ENCODE measurements at places on chromosomes 5 and 9.

DNA sequence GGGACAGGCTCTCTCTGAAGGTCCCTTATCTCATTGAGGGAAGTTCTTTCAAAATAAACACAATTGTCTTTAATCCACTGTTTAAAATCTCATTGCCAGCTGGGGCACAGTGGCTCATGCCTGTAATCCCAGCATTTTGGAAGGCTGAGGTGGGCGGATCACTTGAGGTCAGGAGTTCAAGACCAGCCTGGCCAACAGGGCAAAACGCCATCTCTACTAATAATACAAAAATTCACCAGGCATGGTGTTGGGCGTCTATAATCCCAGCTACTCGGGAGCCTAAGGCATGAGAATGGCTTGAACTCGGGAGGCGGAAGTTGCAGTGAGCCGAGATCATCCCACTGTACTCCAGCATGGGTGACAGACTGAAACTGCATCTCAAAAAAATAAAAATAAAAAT lies 8.3 kb upstream of the NDFIP1 start:
- no peak overlapping the region for H3K4me3 ChIP-seq
- no peaks in the 10 kb centered on the region for H3K27me3 ChIP-seq
- peaks cover 4% of the 10 kb centered on the region for H3K4me1 ChIP-seq
- no peak overlapping the region for H3K27ac ChIP-seq
- H3K36me3 ChIP-seq: no peaks in the 10 kb centered on the region

DNA sequence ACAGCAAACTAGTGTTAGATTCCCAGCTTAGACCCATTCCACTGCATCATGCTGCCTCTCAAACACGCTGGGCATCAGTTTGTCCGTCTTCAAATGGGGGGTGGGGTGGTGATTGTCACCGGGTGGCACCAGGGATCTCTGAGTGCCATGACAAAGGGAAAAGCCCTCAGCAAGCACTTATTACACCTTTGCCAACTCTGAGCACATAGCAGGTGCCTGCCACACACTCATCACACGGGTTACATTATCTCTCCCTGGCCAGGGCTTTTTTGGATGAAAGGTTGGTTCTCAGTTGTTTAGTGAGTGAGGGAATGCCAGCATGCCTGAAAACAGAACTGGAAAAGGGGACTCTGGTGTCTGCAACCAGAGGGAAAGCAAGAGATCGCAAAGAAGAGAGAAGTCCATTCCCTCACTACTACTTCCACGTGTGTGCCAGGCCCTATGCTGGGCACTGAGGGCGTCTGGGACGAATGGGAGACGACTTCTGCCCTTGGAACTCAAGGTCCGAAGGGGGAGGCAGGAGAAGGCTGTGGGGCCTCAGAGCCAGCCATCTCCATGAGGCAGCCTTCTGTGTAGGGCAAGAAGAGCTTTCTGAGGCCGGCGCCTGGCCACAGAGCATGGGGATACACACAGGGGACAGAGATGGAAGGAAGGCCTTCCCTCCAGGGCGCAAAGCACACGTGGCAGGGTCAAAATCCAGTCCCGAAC lies 48.9 kb downstream of the PAX5 start:
- H3K4me3 ChIP-seq: peak overlapping the region; percentile 46
- DNase-seq: no peak
- peaks cover 10% of the 10 kb centered on the region for H3K4me1 ChIP-seq
- no peak overlapping the region for H3K27ac ChIP-seq
- H3K27me3 ChIP-seq: peaks cover 96% of the 10 kb centered on the region

DNA sequence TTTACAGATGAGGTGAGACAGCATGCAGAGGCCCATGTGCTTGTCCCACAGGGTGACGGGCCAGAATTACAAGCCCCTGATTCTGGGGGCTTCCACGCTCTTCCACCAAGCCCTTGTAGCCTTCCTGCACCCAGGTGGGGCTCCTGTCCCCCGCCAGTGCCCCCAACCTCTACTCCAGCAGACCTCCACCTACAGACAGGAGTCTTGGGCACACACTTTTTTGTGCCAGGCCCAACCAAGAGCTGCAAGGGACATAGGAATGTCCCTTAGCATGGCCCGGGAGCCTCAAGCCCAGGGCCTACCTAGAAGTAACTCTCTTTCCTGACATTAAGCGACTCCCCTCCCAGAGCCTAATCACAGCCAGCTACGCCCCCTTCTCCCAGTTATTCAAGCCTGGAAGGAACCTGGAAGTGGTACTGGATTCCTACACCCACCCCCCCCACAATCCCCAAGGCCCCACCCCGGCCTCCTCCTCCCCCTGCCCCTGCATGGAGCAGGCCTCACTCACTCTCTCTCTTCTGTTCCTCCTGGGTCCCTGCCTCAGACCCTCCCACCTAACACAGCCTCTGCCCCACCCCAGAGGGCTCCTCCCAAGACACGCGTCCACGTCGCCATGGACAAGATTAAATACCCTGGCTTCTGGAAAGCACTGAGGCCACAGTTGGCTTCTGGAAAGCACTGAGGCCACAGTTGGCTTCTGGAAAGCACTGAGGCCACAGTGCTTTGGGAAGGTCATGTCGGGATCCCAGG lies 30.5 kb downstream of the ADAMTS2 start:
- no peak overlapping the region for H3K4me3 ChIP-seq
- H3K36me3 ChIP-seq: no peaks in the 10 kb centered on the region
- H3K27me3 ChIP-seq: no peaks in the 10 kb centered on the region
- H3K27ac ChIP-seq: peak overlapping the region; percentile 88
- no peak for DNase-seq

GRCh38 chr9:78932849-78933627 lies 636.1 kb downstream of the PSAT1 start:
- H3K4me3 ChIP-seq: no peak overlapping the region
- DNase-seq: no peak
- H3K36me3 ChIP-seq: no peaks in the 10 kb centered on the region
- H3K27ac ChIP-seq: no peak overlapping the region

DNA sequence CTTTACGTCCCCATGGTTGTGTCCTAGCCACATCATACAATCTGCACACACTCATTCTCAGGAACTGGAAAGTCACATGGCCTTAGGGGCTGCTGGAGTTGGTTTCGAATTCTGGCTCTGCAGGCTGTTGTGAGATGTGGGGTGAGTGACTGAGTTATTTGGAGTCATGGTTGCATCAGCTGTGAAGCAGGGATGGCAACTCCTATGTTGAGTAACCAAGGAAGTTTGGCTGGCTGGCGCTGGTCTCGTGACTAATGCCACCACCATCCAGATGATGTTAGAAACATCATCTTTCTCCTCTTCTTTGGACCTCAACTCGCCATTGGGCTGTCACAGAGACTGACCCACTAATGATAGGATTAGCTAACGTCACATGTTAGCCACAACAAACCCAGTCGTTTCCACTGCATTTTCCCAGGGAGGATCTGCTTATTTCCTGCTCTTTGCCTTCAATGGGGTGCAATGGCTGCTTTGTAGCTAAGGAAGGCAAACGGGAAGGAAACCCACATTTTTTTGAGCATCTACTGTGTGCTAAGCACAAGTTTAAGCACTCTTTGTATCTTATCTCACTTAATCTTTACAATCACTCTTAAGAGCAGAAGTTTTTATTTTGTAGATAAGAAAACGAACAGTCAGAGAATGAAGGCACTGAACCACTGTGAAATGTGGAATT lies 78.1 kb upstream of the UBTD2 start:
- H3K36me3 ChIP-seq: peaks cover 58% of the 10 kb centered on the region
- DNase-seq: no peak
- peaks cover 3% of the 10 kb centered on the region for H3K4me1 ChIP-seq
- no peak overlapping the region for H3K4me3 ChIP-seq

GRCh38 chr9:83323148-83323547 lies 215.1 kb downstream of the FRMD3 start:
- H3K27ac ChIP-seq: no peak overlapping the region
- no peaks in the 10 kb centered on the region for H3K4me1 ChIP-seq
- H3K27me3 ChIP-seq: peaks cover 12% of the 10 kb centered on the region

DNA sequence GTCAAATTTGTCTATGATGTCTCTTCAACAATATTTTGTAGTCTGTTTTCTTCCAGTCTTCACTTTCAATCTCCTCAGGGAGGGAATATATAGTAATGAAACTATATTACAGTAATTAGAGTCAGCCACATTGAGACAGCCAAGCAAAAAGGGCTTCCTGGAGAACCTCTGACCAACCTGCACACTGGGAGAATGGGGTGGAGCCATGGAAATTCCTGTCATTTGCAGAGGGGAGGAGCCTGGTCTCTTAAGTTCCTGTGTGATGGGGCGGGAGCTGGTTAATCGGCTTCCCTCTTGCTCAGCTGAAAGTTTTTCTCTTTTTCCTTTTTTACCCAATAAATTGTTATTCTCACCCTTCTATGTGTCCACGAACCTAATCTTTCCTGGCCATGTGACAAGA lies 1220.0 kb downstream of the PTPRD start:
- H3K4me1 ChIP-seq: no peaks in the 10 kb centered on the region
- H3K4me3 ChIP-seq: no peak overlapping the region
- no peaks in the 10 kb centered on the region for H3K36me3 ChIP-seq
- no peak for DNase-seq
- no peak overlapping the region for H3K27ac ChIP-seq
- no peaks in the 10 kb centered on the region for H3K27me3 ChIP-seq

- no peak for DNase-seq
- no peak overlapping the region for H3K27ac ChIP-seq
- no peaks in the 10 kb centered on the region for H3K36me3 ChIP-seq
- H3K4me3 ChIP-seq: no peak overlapping the region
- H3K4me1 ChIP-seq: peaks cover 17% of the 10 kb centered on the region
Observed at GRCh38 chr5:134073404-134073803, 41.1 kb upstream of the TCF7 start.

DNA sequence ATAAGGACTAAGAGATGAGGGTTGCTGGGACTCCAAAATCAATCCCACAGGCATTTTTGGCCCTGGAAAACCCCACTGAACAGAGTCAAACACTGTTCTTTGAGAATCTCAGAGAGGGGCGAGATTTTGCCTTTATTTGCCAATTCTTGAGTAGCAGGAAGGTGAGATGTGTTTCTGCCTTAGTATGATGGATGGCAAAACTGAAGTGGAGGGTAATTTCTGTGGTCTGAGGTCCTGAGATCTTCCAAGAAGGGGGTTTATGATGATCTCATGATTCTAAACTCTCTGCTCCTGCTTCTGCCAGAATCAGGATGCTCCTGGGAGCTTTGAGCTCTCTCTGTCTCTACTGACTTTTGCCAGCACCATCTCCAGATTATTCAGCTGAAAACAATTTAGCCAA lies 174.8 kb upstream of the CLINT1 start:
- H3K4me3 ChIP-seq: no peak overlapping the region
- H3K4me1 ChIP-seq: peaks cover 21% of the 10 kb centered on the region
- H3K27ac ChIP-seq: no peak overlapping the region
- no peak for DNase-seq

GRCh38 chr5:139371482-139372435 lies 11.3 kb downstream of the SLC23A1 start:
- H3K4me3 ChIP-seq: no peak overlapping the region
- no peak for DNase-seq
- H3K4me1 ChIP-seq: no peaks in the 10 kb centered on the region
- H3K27ac ChIP-seq: no peak overlapping the region
- H3K27me3 ChIP-seq: no peaks in the 10 kb centered on the region
- H3K36me3 ChIP-seq: peaks cover 24% of the 10 kb centered on the region

- no peak for DNase-seq
- H3K4me3 ChIP-seq: no peak overlapping the region
- H3K27me3 ChIP-seq: peaks cover 3% of the 10 kb centered on the region
- peaks cover 12% of the 10 kb centered on the region for H3K4me1 ChIP-seq
- no peak overlapping the region for H3K27ac ChIP-seq
Observed at GRCh38 chr9:81539317-81539716, 150.0 kb downstream of the TLE1 start.

GRCh38 chr9:92618633-92619225 lies 51.2 kb downstream of the IPPK start:
- no peak overlapping the region for H3K27ac ChIP-seq
- no peaks in the 10 kb centered on the region for H3K27me3 ChIP-seq
- H3K4me3 ChIP-seq: no peak overlapping the region
- H3K36me3 ChIP-seq: peaks cover 14% of the 10 kb centered on the region

DNA sequence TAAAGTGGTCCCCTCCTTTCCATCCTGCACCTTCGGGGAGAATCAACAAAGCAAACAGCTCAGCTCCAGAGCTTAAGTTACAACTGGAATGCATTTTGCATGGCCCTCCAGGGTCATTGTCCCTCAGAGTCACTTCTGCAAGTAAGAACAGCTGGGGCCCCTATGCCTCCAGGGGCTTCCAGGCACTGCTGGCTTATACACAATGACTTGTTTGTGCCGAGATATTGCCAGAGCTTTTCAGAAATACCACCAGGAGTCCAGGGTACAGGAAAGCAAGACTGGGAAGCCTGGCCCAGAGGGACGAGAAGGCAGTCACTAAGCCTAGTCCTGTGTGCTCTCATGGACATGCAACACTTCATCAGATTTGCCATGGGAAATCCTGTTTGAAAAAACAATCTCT lies 11.3 kb downstream of the FRMD3 start:
- DNase-seq: no peak
- H3K27me3 ChIP-seq: peaks cover 35% of the 10 kb centered on the region

DNA sequence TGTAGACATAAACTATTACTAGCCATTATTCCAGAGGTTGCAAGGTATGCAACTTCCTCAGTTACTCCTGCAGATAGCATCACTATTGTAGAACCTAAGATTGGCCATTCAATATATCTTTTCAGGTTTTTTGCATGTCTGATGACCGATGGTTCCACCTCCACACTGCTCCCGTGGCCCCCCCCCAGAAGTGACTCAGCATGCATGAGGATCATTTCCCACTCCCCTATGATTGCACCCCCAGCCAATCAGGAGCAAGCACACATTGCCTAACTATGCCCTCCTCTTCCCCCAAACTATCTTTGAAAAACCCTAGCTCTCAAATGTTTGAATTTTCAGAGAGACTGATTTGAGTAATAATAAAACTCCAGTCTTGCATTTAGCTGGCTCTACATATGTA lies 601.4 kb upstream of the TLE4 start:
- no peak for DNase-seq
- no peak overlapping the region for H3K27ac ChIP-seq
- H3K27me3 ChIP-seq: peaks cover 2% of the 10 kb centered on the region
- H3K36me3 ChIP-seq: peaks cover 3% of the 10 kb centered on the region

- H3K27me3 ChIP-seq: no peaks in the 10 kb centered on the region
- no peak for DNase-seq
- H3K4me1 ChIP-seq: no peaks in the 10 kb centered on the region
- H3K4me3 ChIP-seq: no peak overlapping the region
- no peak overlapping the region for H3K27ac ChIP-seq
Observed at GRCh38 chr9:26983340-26983739, 22.1 kb downstream of the LRRC19 start.

All from mesothelial cell of epicardium (in vitro differentiated cells).